LHCN-M2 (cell line): ENCODE measurements at places on chromosomes 11 and 22. TPM values are rescaled to one million over a fixed set of nuclear protein-coding genes. Genes with fewer than 3 reads are reported as not detected.

- no peak for DNase-seq
These were observed 9.6 kb downstream of the PTS start for GRCh38 chr11:112235750-112236390.

DNA sequence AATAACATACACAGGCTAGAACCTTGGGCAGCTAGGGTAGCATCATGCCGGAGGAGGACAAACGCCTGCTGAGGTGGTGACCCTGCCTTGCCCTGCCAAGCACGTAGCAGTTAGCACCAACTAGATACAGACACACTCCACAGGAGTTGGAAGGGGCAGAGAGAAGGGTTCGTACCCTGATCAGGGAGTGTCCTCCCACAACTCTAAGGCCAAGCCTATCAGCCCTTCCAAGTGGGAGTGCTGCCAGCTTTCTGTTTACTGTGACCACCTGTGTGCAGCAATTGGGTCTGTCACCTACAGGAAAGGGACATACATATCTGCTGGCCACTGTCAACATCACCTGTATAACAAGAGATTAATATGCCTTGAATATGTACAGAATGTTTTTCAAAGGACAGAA, 1.9 kb upstream of the THAP7 start:
- no peak for DNase-seq

DNA sequence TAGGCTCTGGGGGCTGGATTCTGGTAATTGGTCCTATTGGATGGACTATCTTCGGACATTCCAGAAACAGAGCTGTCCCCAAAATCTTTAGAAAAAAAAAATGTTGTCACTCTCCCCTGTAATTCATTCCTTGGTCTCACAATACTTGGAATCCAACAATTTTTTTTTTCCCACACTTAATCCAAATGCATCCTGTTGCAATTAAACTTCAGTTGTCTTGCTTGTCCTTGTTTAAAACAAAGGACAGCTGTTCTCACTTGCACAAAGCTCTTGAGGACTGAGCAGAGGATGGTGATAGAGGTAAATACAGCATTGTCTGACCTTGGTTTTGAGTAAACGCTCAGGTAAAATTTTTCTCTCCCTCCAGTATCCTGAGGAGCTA, 75.3 kb downstream of the SC5D start:
- DNase-seq, result no peak

DNA sequence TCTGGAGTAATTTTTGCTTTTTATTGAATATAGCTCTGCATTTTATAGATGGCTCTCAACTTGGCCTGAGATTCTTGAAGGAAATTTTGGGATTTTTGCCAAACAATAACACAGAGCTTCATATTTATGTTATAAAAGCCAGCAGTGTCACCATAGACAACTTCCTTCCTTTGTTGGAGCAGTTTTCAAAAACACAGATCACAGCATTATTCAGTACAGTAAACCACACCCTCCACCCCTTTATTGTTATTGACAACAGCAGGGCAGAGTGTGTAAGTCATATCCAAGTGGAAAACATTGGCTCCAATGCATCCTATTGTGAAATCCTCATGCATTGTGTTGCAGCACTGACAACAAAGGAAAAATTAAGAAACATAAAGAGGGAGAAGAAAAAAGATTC, 62.6 kb upstream of the PRSS23 start:
- DNase-seq, result peak; percentile 91

Gene CABP2
- not detected in 2 replicates for total RNA-seq

Gene OR4C5
- not detected in 2 replicates for total RNA-seq

Gene ANKRD13D
- total RNA-seq, result 31.3 and 42.1 TPM in 2 replicates

Gene BIK
- total RNA-seq, result not detected in 2 replicates

Gene TPBGL
- total RNA-seq, result not detected in 2 replicates
